H7 (cell line): ENCODE measurements at places on chromosomes 3 and 15.

- no peak for DNase-seq
These were observed 74.3 kb downstream of the LARS2 start for GRCh38 chr3:45462522-45463265.

DNA sequence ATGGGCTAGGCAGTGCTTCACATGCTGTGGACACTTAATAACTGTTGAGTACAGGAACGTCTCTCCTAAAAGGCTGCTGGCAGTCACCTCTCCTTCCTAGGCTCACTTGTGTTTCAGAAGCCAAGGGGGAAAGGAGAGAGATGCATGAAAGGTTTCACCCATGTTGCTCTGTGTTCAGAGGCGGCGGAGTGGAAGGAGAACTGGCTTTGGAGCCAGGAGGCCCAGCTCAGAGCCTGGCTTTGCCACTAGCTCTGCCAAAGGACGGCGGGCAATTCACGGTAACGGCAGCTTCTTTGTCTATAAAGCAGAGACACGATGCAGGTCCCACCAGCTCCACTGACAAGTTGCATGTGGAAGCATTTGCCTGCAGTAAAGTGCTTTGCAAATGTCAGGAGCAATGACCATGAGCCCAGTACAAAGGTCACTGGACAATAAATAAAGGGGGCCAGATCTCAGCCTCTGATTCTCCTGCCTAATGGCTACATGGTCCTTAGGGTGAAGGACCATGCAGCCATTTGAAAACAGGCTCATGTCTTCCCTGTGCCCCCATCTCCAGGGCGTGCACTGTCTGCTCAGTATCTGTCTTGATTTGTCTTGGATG, 171.7 kb upstream of the TLE3 start:
- no peak for DNase-seq

- no peak for DNase-seq
These were observed 22.8 kb downstream of the SLC28A2 start for GRCh38 chr15:45274636-45275380.

DNA sequence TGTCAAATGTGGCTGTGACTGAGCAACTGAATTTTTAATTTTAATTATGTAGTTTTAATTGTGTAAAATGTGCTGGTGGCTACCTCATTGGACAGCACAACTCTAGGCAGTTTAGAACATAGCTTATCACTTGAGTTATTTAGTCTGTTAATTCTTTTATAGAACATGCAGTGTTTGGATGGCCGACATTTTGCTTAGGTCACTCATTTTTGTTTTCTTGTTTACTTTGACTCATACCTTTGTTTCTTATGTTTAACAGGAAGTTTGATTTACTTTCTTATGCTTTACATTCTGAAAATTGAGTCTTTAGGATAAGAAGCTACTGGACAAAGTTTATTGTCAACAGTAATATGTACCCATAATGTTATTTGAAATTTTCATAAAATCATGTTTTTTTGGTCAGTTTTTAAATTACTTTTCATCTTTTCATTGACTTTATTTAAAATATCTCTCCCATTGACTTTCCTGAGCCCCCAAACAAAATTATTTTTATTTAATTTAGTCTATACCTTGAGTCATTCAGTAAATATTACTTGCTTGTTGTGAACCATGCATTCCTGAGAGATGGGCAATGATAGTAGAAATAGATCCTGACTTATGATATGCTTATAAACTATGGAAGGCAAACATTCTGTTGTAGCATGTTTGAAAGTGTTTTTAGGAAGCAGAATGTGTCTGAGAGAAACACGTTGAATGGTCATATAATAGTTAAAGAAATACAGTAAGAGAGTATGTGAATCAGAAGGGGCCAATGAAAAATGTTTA, 60.6 kb downstream of the TCF12 start:
- DNase-seq = no peak

- no peak for DNase-seq
These were observed 24.6 kb upstream of the DMXL2 start for GRCh38 chr15:51647128-51647562.

- no peak for DNase-seq
These were observed 739.0 kb upstream of the NECTIN3 start for GRCh38 chr3:110332629-110333028.

- DNase-seq = no peak
These were observed 5.9 kb upstream of the CD47 start for GRCh38 chr3:108096532-108097321.

DNA sequence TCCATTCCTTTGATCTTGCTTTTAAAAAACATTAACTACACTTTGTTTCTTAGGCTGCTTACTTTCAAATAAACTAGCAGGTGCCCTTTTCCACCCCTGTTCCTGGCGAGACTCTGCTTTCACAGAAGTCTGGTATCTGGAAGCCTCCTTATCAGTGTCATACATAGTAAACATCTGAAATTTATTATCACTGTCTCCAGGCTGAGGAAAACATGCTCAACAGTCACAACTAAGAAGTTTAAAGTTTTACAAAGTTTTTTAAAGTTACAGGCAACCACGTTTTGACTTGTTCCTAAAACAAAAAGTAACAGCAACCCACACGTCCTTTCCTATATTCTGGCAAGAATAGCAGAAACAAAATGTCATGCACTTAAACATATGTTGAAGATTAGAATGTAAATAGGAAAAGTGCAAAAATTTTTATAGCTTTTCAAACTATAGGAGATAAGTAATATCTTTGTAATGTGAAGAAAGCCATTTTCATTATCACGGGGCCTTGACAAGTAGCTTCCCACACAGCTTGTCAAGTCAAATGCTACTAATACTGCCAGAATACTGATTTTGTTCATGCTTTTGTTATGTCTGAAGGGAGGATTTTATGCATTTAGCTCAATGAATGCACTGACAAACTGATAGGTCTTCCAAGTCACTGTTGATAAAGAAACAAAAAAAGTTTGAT, 275.2 kb upstream of the KCNMB2 start:
- DNase-seq = no peak

- no peak for DNase-seq
These were observed 110.1 kb downstream of the POLR2M start for GRCh38 chr15:57816599-57816998.
